Hypothalamus (tissue), 51 donors: ENCODE measurements at places on chromosomes 16 and 17.
A peak's percentile ranks its signal among the peaks of the same experiment; 100 is the strongest.

DNA sequence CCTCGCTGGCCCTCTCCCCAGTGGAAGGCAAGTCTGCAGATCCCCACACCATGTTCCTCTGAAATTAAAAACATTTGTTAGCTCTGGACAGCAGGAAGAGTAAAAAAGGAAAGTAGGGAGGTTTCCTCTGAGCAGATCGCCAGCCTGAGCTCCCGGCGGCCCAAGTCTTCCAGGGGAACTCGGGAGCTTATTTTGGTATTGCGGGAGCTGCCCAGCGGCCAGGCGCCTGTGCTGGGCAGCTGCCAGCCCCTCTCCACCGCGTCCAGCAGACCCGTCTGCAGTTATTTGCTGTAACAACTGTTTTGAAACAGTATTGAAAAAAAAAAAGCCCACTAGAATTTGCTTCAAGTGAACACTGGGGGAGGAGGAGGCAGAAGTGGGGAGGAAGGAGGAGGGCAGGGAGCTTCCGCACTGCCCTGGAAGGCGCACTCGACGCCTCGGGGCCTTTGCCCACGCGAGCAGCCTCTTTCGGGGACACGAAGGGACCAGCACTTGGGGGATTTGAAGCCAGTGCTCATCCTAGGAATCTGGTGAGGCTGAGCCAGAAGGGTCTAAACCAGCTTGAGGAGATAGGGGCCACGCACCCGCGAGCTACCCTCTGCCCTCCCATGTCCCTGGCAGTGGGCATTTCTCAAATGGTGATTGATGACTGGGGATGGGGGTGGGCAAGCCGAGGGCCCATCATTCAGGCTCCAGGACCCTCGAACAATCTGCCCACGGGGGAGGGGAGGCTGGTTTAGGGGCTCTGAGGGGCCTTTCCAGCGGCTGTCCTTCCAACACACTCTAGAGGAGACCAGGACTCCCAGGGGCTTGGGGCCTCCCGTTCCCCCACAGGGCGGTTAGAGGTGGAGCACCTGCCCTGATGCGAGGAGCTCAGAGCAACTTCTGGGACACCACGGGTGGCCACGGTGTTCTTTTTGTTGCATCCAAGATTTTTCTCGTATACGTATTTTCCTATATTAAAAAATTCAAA, 3.0 kb upstream of the BAHCC1 start:
- DNase-seq: no peak

DNA sequence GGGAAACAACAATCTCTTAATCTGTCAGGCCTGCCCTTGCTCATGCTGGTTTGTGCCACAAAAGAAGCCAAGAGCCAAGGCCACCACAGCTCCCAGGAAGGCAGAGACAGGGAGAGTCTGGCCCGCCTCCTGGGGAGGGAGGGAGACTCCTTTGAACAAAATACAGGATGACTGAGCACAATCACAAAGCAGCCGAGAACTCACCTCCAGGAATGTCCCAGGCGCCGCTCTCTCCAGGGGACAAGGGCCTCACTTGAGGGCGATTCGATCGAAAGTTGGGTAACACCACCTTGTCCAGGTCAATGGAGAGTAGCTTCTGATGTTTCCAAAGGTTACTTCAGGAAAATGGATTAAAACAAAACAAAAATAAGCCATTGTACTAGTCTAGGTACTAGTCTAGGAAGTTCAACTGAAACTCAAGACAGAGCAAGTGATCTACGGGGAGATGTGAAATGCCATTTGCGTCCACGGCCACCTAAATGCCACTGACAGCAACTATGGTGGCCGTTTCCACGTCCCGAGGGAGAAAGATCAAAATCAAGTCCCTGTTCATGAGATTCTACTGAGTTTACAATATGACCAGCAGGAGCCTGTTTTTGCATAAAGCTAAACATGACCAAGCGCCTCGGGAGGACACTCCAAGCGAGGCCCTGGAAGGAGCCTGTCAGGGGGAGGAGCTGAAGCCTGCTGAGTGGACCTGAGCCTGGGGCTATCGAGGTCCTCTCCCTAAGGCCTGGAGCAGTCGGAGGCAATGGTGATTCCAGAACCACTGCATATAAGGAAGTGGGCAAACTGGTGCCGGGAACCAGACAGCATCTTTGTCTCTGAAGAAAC, 13.4 kb upstream of the SLC38A8 start:
- DNase-seq: no peak

DNA sequence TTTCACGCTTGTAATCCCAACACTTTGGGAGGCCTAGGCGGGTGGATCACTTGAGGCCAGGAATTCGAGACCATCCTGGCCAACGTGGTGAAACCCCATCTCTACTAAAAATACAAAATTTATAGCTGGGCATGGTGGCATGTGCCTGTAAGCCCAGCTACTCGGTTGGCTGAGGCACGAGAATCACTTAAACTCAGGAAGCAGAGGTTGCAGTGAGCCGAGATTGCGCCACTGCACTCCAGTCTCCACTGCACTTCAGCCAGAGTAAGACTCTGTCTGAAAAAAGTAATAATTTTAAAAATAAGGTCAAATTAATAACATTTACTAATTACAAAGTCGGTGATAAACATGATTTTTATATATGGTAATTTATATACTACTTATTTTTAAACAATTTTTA, 155.9 kb downstream of the AXIN2 start:
- no peak for DNase-seq

- DNase-seq: no peak
Measured at GRCh38 chr17:43028221-43028861, 3.3 kb downstream of the RND2 start.

GRCh38 chr16:76899767-76900166, 291.2 kb upstream of the MON1B start:
- DNase-seq: no peak

GRCh38 chr17:67157732-67158639, 87.0 kb downstream of the HELZ start:
- no peak for DNase-seq

DNA sequence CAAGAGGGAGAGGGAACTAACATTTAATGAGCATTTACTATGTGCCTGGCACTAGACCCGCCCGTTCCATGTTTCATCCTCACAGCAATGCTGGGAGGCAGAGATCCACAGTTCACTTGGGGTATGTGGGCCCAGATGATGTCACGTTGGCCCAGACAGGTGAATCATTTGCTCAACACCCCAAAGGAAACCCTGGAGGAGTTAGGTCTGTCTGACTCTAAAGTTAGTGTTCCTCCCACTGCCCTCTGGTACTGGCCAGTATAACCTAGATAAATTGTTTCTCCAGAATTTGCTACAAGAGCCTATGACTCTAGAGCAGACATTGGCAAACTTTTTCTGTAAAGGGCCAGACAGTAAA, 164.6 kb downstream of the VPS53 start:
- no peak for DNase-seq

DNA sequence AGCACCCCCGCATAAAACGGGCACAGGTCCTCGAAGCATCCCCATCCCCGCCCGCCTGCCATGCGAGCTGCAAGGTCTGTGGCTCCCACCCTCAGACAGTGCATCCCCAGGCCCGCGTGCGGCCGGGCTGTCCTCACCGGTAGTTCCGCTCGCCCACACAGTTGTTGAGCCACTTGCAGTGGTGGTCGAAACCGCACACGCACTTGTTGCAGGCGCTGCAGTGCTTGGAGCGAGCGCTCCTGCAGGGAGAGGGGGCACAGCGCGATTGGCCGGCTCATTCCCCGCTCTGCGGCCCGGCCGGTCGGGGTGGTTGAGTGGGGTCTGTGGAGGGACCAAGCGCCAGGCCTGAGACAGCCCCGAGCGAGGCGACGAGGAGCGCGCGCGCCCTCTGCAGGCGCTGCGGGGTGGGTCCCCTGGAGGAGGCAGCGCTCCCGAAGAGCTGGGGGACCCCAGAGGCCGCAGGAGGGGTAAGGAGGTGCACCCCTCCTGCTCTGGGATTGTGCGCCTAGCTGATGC, 6.0 kb upstream of the TPPP3 start:
- peak; percentile 62 for DNase-seq

DNA sequence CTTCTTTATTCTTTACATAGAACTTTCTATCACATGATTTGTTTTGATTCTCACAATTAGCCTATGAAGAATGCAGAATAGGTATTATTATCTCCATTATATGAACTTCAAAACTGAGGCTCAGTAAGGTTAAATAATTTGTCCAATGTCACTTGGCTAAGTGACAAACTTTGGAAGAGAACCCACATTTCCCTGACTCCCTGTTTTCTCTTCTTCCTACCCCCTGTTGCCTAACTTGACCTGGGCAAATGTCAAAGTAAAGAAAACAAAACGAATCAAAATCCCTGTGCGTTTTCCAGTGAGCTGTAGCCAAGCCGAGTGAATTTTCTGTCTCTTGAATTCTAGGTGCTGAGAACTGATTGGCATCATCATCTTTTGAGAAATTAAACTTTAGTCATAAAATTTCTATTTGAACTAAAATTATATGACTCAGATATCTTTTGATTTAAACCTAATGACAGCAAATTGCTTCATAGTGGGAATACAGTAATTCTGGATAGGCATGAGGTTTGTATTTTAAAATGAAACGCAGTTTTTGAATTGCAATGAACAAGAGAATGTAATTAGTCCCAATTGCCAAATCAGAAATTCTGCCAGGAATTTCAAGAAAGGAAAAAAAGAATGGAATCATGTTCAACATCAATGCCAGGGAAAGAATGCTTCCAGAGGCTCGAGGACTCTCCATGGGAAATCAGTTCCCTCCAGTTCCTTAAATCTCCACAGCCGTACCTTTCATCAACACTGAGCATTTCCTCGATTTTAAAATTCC, 4.6 kb upstream of the NACA2 start:
- no peak for DNase-seq

DNA sequence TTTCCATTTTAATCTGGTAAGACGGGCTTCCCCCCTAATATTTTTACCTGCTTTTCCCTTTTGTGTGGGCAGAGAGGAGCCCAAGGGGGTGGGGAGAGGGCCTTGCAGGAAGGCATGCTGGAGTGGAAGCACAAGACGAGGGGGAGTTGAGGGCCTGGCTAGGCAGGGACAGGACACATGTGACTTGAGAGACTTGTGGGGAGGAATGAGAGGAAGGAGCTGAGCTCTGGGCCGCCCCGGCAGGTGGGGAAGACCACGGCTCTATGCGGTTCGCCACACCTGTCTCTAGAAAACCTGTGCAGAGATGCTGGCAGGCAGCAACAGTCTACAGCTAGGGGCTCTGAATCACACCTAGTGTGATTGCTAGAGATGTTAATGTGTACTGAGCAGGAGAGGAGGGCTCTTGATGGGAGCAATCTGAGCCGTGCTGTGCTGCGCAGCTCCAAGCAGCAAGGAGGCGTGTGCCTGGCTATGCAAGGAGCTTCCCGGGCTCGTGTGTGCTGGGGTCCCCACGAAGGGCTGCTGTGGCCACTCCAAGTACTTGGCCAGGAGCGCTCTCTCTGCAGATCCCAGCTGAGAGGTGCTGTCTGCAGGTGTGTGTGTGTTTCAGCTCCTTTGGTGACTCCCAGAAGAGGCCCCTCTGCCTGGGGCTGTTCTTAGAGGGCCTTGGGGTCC, 50.2 kb downstream of the PDPK1 start:
- no peak for DNase-seq

GRCh38 chr17:12209632-12210191, 189.0 kb downstream of the MAP2K4 start:
- no peak for DNase-seq

DNA sequence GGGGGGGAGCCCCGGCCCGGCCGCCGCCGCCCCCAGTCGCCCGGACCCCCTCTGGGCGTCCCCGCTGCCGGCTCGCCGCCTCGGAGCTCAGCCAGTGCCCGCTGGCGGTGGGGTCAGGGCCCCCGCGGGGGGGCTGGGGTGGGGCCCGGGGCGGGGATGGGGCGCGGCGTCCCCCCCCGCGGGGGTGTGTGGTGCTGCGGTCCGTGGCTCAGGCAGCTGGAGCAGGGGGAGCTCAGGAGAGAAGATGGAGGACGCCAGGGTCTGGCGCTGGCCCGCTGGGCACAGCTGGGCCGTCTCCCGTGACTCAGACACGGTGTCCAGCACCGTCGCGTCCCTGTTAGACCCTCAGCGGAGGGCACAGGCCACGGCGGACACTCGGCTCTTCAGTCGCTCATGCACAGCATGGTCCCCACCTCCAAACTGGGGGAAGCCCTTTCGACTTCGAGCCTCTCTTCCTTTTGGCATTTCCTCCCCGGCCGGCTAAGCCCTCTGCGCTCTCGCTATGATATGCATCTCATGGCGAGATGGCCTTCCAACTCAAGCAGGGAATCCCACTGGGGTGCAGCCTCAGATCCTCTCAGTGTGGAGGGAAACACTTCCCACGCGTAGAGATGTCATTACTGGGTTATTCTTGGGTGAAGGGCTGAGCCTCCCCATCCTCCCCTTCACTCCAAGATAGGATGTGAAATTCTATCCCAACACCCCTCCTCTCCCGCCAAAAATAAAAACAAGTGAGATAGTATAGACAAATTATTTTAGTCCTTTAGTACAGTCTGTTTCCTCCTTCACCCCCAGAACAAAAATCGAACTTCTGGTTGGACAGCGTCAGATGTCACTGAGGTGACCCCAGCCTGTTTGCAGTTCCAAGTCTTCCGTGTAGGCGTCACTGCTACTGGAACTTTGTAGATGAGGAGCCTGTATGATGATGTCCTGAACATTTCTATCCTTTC, 522 bp upstream of the VEZF1 start:
- peak; percentile 77 for DNase-seq
